Non-pigmented ciliary epithelial cell (primary cell): ENCODE measurements at places on chromosomes 12 and 14.

DNA sequence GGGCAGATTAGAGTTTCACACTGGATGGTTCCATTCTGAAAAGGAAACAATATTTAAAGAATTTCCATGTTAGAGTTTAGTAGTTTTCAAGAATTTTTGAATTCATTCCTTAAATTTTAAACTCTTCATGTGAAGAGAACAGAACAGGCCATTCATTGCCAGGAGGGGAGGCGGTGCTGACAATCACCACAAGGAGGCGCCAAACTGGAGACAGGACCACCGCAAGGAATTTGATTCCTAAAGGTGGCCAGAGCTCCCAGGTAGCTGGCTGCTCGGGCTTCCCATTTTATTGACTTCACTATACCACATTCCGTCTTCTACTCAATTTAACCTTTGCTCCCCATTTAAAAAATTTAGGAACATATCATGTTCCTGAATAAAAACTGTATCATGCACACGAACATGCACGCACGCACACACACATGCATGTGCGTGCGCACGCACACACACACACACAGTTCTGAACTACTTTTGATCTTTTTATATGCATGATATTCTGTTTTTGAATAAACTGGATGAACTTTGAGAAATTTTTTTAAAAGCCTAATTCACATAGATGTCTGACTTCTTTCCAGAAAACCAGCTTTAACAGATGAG, 101.2 kb downstream of the NELL2 start:
- no peak for DNase-seq

DNA sequence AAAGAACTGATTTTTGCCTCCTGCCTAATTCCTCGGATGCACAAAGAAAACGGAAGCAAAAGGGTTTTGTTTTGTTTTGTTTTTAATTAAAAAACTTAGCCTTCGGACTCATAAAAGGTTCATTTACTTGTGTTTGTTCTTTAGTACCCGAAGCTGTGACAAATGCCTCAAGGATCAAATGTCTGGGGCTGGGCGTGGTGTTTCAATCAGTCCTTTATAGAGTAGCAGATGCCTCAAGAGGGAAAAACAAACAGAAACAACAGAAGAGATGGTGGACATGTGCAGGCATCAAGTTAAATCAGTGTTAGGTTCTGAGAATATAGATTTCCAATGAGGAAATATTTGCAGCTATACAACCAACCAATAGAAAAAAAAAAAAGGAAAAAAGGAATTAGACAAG, 1.6 kb upstream of the WIF1 start:
- no peak for DNase-seq

DNA sequence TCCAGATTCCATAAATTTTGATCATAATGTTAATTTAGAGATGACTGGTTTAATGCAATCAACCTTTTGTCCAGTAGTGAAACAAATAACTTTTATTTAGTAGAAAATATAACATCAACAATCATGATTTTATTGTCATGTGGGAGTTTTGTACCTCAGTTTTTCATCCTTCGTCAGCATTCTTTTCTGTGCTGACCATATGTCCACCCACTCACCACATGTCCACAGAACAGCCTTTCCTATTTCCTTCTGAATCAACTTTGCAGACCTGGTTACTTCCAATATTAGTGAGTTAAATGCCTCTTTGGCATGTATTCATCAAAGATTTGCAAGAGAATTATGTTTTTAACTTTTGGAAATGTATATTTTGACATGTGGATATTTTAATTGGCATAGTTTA, 36.8 kb upstream of the CNTN1 start:
- DNase-seq: no peak

- DNase-seq: no peak
Observed at GRCh38 chr12:7203109-7203508, 13.6 kb downstream of the PEX5 start.

GRCh38 chr12:124993626-124994436, at the start of gene BRI3BP:
Gene BRI3BP, plus strand, starts transcription at chr12:124993645. Its CDS starts 146 bp downstream, at chr12:124993791.
- no peak for DNase-seq

DNA sequence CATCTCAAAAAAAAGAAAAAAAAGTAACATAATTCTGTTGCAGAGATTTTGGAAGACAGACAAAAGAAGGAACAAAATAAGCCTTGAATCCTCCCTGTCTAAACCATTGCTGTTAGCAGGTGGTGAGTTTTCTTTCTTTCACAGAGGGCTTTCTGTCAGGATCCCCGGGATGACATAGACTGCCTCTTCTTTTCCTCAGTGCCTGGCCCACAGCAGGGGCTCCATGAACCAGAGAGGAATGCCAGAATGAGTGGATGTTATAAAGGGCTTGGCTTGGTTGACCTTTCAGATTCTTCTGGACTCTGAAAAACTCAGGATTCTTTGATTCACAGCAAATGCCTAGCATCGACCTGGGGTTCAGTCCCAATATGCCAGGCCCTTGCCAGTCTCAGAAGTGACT, 45.8 kb upstream of the CORO1C start:
- no peak for DNase-seq

- no peak for DNase-seq
Observed at GRCh38 chr14:35285168-35286002, 6.8 kb upstream of the PSMA6 start.
